ENCODE measurements at places on chromosomes 1 and 21.

GRCh38 chr1:89351597-89352311 lies 12.1 kb upstream of the GBP6 start:
- DNase-seq, result no peak

GRCh38 chr1:54475357-54475881 lies 69.2 kb upstream of the SSBP3 start:
- DNase-seq, result no peak

DNA sequence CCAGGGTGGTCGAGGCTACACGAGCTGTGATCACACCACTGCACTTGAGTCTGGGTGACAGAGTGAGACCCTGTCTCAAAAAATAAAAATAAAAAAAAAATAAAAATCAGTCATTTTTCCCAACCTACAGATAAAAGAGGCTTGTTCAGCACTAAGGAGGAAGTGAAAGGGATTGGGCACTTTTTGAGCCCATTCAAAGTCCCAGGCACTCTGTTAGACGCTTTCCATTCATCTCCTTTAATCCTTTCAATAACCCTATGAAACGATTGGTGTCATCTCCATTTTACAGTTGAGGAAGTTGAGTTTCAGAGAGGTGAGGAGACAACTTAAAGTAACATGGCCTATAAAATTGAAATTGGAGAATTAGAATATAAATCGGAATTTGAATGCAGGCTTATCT lies 10.4 kb upstream of the AGO4 start:
- DNase-seq, result no peak

- DNase-seq, result peak; percentile 77
Observed at GRCh38 chr1:234621657-234622335, 11.8 kb upstream of the IRF2BP2 start.

- DNase-seq, result peak; percentile 30
Observed at GRCh38 chr1:53909946-53910345, 16.0 kb downstream of the DIO1 start.

DNA sequence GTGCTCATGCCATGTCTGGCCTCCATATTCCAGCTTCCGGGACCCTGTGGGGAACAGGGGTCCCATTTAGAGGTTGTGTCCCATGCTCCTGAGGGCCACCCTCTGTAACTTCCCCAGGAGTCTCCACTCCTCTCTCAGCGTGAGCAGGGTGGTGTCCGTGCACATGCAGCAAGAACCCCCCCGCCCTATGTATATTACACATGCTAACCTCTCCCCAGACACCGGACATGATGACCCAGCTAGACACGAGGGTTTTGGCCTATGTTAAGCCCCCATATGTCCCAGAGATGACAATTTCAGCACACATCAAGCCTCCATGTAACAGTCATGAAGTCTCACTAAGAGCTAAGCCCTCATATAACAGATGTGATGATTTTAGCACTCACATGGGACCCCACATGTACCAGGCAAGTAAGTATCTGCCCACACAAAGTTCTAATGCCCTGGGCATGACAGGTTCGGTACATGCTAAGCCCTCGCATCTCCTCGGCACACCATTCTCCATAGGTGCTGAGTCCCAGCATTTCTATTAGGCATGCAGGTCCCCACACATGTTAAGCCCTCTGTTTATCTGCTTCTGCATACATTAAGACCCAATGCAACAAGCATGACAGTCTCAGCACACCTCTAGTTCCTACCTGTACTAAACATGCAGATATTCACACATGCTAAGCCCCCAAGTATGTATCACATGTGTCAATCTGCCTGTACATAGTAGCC lies 7.1 kb downstream of the FHL3 start:
- no peak for DNase-seq

DNA sequence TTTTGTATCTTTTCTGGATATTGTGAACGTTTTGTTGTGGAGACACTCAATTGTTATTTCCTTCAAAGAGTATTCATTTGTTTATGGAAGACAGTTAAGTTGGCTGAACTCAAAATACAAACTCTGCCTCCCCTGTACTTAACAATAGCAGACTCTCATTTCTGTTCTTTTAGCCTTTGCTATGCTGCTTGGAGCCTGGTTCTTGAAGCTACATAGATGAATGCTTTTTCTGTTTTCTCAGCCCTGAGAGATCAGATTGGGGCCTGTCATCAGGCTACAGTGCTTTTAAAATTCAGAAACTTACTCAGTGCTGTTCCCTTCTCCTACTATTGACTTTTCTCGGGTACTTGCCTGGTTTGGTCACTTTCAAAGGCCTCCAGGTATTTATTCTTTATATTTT lies 215.7 kb upstream of the LYPLAL1 start:
- no peak for DNase-seq

DNA sequence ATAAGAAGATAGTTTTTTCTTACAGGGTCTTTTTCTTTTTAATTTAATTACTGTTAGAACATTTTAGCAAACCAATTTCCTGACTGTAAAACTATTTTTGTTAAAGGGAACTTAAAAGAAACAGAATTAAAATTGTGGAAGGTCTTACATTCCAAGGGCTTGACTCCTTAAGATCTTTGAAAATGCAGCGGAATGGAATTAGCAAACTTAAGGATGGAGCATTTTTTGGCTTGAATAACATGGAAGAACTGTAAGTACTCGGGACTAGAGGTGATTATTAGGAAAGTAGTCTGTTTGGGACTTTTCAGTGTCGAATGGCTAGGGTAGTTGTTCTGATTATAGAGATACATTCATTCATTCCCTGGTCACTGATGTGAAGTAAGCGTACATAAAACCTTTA lies 21.5 kb downstream of the LRIG2 start:
- DNase-seq, result no peak

GRCh38 chr1:90512441-90512840 lies 204.7 kb downstream of the BARHL2 start:
- DNase-seq, result no peak

- no peak for DNase-seq
Observed at GRCh38 chr1:107413951-107414350, 273.1 kb downstream of the NTNG1 start.
